ENCODE measurements at places on chromosomes 12 and 14. TPM values are rescaled to one million over a fixed set of nuclear protein-coding genes. Genes with fewer than 3 reads are reported as not detected.

DNA sequence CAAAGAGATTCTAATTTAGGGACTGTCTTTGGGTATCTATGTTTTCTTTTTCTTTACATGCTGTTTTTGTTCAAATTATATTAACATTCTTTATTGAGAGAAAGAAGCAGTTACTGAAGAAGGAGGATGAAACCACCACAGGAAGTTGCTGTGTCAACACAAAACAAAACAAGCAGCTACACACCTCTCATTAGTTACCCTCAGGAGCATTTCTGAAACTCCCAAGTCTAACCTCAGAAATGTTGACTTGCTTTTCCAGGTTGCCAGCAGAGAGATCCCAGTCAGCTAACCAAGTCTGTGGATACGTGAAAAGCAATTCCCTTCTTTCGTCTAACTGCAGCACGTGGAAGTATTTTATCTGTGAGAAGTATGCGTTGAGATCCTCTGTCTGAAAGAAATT lies 33.5 kb downstream of the CLEC1A start:
- H3K4me3 ChIP-seq = no peak overlapping the region
- no peaks in the 10 kb centered on the region for H3K36me3 ChIP-seq
- DNase-seq = no peak
- peaks cover 12% of the 10 kb centered on the region for H3K27me3 ChIP-seq
- no peaks in the 10 kb centered on the region for H3K4me1 ChIP-seq

- no peak overlapping the region for H3K4me3 ChIP-seq
- peaks cover 12% of the 10 kb centered on the region for H3K36me3 ChIP-seq
- no peaks in the 10 kb centered on the region for H3K4me1 ChIP-seq
- H3K27ac ChIP-seq = no peak overlapping the region
- DNase-seq = peak; percentile 14
- no peaks in the 10 kb centered on the region for H3K27me3 ChIP-seq
Measured at GRCh38 chr14:99393059-99393655, 87.5 kb downstream of the SETD3 start.

DNA sequence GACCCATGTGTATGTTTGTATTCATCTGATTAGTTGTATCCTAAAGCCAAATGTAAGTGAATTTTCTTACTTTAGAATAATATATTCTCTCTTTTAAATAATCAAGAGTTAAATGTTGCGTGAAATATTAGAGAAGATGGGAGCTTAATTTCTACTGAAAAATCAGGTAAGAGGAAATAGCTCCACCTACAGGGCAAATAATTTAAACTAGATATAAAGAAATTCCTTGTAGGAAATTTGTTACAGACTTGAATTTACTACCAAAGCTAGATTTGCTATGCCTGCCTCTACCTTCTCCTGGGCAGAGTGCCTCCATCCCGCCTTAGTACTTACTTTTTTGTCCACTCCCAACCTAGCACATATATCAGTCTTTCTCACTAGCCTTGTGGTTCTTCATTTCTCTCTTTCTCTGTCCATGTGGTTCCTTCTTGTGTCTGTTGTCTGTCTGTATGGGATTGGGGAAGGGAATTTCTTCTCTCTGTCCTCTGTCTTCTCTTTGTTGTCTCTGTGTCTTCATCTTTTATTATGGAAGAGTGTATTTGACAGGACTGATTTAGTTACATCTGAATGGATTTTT lies 44.7 kb downstream of the PALS1 start:
- H3K27ac ChIP-seq = no peak overlapping the region
- DNase-seq = peak; percentile 44
- H3K36me3 ChIP-seq = no peaks in the 10 kb centered on the region
- no peak overlapping the region for H3K4me3 ChIP-seq
- no peaks in the 10 kb centered on the region for H3K4me1 ChIP-seq
- no peaks in the 10 kb centered on the region for H3K27me3 ChIP-seq

- no peak for DNase-seq
- H3K4me3 ChIP-seq = no peak overlapping the region
- no peaks in the 10 kb centered on the region for H3K4me1 ChIP-seq
- H3K36me3 ChIP-seq = no peaks in the 10 kb centered on the region
- H3K27me3 ChIP-seq = no peaks in the 10 kb centered on the region
Measured at GRCh38 chr12:10358969-10359368, 30.9 kb downstream of the KLRK1 start.

- no peak overlapping the region for H3K4me3 ChIP-seq
- no peaks in the 10 kb centered on the region for H3K4me1 ChIP-seq
- H3K27me3 ChIP-seq = no peaks in the 10 kb centered on the region
- H3K27ac ChIP-seq = no peak overlapping the region
- no peak for DNase-seq
Measured at GRCh38 chr14:69370061-69370460, 28.0 kb downstream of the ERH start.

- peaks cover 2% of the 10 kb centered on the region for H3K27me3 ChIP-seq
- no peaks in the 10 kb centered on the region for H3K4me1 ChIP-seq
- no peak overlapping the region for H3K27ac ChIP-seq
- no peaks in the 10 kb centered on the region for H3K36me3 ChIP-seq
- H3K4me3 ChIP-seq = no peak overlapping the region
Measured at GRCh38 chr12:49357103-49357678, 10.1 kb upstream of the SPATS2 start.

DNA sequence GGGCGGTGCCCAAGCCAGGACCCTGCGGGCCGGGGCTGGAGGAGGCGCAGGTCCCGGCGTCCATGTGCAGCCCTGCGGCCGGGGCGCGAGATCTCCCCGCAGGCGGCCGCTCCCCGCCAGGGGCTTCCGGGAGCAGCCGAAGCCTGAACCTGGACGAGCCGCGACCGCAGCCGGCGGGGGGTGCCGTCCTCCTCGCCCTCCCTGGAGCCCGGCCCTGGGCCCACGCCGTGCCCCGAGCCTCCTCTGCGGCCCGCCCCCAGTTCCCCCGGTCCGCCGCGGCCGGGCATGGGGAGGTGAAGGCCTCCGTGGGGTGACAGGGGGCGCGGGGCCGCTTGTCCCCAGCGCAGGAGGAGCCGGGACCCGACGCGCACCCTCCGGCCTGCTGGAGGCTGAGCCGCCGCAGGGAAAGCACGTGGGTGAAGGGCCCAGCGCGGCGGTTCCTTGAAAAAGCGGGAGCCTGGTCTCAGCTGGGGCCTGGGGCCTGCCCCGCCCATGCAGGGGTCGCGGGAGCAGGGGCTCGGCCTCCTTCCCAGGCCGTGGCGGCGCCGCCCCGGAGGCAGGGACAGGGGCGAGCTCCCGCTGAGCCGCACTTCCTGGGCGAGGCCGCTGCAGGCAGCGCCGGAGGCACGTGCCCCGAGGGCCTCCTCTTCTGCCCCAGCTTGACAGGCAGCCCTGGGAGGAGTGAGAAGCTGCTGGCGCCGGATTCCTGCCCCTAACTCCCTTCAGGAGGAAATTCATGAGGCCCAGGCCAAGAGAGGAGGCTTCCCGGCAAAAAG lies 55.6 kb upstream of the PPP2R5C start:
- H3K27me3 ChIP-seq = no peaks in the 10 kb centered on the region
- H3K4me3 ChIP-seq = no peak overlapping the region
- peaks cover 38% of the 10 kb centered on the region for H3K4me1 ChIP-seq
- H3K36me3 ChIP-seq = no peaks in the 10 kb centered on the region
- peak overlapping the region; percentile 82 for H3K27ac ChIP-seq

- no peak overlapping the region for H3K27ac ChIP-seq
- H3K36me3 ChIP-seq = no peaks in the 10 kb centered on the region
- no peak overlapping the region for H3K4me3 ChIP-seq
- no peak for DNase-seq
Measured at GRCh38 chr12:2627076-2627834, 167.5 kb upstream of the FKBP4 start.

DNA sequence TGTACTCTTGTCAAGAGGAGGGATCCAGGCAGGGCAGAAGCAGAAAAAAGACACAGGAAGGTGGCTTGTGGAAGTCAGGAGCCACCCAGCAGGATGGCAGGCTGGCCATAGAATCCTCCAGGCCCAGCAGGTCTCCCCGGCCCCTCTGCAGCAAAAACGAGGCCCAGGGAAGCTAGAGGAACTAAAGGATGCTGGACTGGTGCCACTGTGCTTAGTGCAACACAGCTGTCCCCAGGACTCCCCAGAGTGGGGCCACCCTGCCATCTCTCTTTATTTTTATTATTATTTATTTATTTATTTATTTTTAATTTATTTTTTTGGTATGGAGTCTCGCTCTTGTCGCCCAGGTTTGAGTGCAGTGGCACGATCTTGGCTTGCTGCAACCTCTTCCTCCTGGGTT lies 54.1 kb downstream of the PITPNM2 start:
- H3K4me1 ChIP-seq = no peaks in the 10 kb centered on the region
- H3K4me3 ChIP-seq = no peak overlapping the region
- no peak for DNase-seq
- H3K27me3 ChIP-seq = no peaks in the 10 kb centered on the region

GRCh38 chr14:99175331-99176155 lies 96.5 kb downstream of the BCL11B start:
- H3K27ac ChIP-seq = no peak overlapping the region
- peaks cover 84% of the 10 kb centered on the region for H3K36me3 ChIP-seq
- H3K27me3 ChIP-seq = no peaks in the 10 kb centered on the region

- peaks cover 3% of the 10 kb centered on the region for H3K4me1 ChIP-seq
- H3K36me3 ChIP-seq = peaks cover 49% of the 10 kb centered on the region
- H3K4me3 ChIP-seq = no peak overlapping the region
- H3K27me3 ChIP-seq = no peaks in the 10 kb centered on the region
Measured at GRCh38 chr14:74904635-74905503, 18.2 kb downstream of the RPS6KL1 start.

- H3K4me3 ChIP-seq = no peak overlapping the region
- no peaks in the 10 kb centered on the region for H3K27me3 ChIP-seq
- peaks cover 26% of the 10 kb centered on the region for H3K4me1 ChIP-seq
- no peak overlapping the region for H3K27ac ChIP-seq
Measured at GRCh38 chr12:122449317-122449716, 26.8 kb upstream of the CLIP1 start.

The TAS2R43 gene
- total RNA-seq = 0.79 TPM

The TRIAP1 gene
- 19.2 TPM for total RNA-seq

All from CD4-positive, CD25-positive, alpha-beta regulatory T cell (primary cell).